Activated T-helper 1 cell treated with anti-CD3 and anti-CD28 coated beads, Interleukin-2, amount 50 U/mL, for 16 hours (primary cell): ENCODE measurements at places on chromosomes 4 and X.

GRCh38 chr4:122285285-122285684 lies 93.5 kb upstream of the ADAD1 start:
- no peak for DNase-seq

GRCh38 chrX:137999552-137999951 lies 433.6 kb downstream of the ZIC3 start:
- no peak for DNase-seq

GRCh38 chrX:8721536-8721935 lies 10.4 kb downstream of the ANOS1 start:
- no peak for DNase-seq

GRCh38 chrX:108117988-108118387 lies 26.4 kb downstream of the ATG4A start:
- no peak for DNase-seq

DNA sequence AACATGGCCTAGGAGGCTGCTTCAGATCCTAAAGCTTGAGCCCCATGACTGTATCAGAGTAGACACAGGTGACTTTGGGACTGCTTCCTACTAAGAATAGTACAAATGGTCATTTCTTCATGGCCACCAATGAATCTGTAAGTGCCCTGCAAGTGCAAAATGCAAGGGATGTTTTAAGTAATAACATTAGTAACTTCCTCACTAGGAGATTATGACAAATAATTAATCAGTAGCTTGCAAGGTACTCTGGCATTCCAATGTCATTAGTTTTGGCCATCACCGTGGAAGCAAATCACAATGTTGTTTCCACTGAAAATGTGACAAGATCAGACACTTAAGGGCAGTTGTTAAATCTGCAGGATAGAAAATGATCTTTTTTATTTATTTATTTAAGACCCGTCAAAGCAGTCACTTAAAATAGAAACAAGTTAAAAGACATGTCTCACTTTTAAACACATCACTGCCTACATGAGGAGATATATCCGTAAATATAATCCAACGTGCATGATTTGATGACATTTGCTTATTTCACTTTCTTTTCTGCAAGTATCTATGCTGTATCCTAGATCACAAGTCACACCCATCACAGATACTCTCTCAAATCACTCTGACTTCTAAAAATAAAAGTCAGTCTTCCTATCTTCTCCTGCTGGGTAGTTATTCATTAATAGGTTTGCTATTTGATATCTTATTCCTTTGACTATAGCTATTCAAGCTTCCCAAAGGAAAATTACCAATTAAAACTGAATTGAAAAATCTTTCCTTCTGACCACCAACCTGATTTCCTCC lies 400.6 kb downstream of the IL15 start:
- no peak for DNase-seq

DNA sequence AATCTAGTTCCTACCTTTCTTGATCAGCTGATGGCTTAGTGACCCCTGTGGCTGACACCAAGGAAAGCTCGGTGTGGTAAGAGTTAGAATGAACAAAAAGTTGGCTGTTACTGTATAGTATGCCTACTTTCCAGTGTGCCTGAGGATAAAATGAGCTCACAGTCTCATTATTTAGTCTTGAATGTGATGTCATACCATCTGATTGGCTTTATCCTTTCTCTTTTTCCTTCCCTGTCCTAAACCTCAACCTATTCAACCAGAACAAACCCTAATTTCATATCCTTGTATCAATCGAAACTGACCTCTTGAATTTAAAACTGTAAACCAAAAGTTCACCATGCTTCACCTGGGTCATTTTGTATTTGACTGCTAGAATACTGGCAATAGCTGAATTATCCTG lies 156.4 kb downstream of the PPARGC1A start:
- DNase-seq = no peak

DNA sequence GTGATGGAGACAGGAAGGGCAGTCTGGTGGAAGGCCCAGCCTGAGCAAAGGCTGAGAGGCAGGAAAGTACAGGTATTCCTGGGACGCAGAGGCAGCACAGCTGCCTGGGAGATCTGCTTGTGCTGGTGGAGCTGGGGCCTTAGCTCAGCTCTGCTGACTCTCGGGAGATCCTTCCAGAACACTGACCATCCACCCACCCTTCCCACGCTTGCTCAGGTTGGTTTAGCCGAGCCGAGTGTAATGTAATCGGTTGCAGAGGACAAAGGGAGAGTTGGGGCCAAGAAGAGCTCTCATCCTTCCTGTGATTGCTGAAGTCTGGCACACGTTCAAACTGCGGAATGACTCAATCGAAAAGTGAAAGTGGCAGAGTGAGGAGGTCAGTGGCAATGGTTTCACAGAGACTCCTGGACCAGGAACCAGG lies 43.1 kb upstream of the GPR78 start:
- DNase-seq = no peak

GRCh38 chrX:71118985-71119535 lies 664 bp downstream of the MED12 start:
- DNase-seq = no peak

DNA sequence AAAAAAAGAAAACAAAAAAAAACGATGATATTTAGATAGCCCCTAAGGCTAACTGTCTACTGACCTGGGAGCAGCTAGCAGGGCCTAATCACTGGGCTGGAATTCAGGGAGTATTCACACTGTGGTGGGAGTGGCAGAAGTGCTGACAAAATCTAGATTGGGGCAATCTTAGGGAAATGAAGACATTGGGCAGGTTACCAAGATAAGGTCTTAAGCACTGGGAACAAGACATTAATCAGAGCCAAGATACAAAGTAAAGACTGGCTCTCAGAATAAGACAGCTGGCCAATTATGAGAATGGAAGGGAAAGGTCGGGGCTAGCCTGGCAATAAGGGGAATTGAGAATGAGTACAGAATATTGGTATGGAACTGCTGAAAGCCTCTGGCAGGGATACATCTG lies 100.2 kb upstream of the GRIA3 start:
- DNase-seq = no peak

DNA sequence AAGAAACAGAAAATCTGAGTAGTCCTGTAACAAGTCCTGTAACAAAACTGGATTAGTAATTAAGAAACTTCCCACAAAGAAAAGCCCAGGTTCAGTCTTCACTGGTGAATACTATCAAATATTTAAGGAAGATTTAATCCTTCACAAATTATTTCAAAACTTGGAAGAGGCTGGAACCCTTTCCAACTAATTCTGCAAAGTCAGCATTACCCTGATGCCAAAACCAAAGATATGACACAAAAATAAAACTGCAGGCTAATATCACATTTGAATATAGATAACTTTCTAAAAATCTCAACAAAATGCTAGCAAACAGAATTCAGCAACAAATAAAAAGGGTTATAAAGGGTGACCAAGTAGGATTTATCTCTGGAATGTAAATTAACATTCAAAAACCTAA lies 80.5 kb downstream of the AR start:
- DNase-seq = no peak

GRCh38 chr4:57193209-57193810 lies 83.1 kb upstream of the IGFBP7 start:
- no peak for DNase-seq

DNA sequence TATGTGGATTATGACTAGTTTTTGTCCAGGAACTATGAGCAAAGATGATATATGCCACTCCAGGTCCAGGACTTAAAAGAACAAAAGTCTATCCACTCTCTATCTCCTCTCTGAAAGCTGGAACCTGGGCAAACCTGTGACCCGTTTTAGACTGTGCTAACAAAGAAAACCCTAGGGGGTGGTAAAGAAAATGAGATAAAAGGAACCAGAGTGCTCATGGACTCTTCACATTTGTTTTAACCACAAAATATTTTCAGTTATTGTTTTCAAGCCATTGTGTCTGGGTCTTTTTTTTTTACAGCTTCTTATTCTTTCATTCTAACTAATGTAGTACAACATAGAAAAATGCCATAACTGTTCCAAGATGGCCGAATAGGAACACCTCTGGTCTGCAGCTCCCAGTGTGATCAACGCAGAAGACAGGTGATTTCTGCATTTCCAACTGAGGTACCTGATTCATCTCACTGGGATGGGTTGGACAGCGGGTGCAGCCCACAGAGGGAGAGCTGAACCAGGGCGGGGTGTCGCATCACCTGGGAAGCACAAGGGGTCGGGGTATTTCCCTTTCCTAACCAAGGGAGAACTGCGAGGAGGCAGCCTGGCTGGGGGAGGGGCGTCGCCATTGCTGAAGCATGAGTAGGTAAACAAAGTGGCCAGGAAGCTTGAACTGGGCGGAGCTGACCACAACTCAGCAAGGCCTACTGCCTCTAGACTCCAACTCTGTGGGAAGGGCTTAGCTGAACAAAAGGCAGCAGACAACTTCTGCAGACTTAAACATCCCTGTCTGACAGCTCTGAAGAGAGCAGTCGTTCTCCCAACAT lies 45.1 kb downstream of the CHM start:
- DNase-seq = no peak

DNA sequence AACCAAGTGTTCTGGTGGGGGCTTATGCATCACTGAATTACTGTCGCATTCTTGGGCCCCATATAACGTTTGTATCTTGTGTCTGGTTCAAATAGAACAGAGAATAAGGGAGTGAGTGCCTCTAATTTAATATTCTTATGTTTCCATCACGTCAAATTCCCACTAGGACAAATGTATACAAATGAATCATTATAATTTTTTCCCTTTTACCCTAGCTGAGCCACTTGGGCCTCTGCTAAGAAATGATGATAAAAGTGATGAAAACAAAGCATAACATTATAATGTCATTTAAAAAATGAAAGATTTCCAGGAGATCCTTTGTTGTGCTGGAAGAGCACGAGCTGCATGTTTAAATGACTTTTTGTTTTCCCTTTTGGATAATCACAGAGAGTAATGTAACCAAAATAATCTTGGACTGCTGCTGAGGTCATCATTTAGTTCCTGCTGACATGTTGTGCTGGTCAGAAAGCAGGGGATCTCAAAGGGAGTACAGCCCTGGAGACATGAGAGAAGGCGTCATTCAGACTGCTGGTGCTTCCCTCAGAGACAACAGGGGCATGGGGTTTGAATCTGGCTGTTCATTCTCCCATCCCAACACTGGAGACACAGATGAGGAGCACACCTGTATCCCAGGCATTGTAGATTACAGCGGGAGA lies 105.1 kb upstream of the SCOC start:
- no peak for DNase-seq

DNA sequence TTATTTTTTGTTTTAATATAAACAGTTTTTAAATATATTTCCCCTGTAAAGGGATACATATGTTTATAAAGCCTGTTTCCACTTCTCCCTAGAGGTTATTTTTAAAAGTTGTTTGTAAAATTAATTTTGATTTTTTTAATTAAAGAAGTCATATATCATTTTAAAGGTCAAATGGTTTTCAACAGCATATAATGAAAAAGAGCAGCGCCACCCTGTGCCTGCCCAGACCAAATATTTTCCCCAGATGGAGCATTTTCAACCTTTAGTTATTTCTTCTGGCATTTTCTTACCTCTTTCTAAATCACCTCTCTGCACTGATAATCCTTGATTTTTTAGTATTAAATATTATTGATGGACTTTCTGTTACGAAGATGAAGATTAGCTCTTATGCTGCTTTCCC lies 21.0 kb downstream of the MSX1 start:
- no peak for DNase-seq

GRCh38 chrX:2192584-2193272 lies 308.0 kb downstream of the DHRSX start:
- no peak for DNase-seq

DNA sequence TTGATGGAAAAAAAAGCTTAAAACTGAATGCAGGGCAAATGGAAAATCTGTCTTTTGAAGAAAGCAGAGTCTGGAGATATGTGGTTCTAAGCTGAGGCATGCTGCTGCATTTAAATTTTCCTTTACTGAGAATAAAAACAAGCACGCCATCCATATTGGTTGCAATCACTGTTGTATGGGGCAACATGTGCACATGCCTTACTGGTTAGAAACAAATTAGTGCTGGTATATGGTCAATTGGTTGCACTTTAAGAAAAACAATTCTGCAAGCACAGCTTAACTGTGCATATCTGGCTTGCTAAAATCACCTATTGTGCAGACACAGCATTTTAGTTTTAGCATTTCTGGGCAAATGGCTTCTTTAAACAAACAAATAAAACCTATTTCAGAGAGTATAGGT lies 239.1 kb downstream of the NDST4 start:
- no peak for DNase-seq

DNA sequence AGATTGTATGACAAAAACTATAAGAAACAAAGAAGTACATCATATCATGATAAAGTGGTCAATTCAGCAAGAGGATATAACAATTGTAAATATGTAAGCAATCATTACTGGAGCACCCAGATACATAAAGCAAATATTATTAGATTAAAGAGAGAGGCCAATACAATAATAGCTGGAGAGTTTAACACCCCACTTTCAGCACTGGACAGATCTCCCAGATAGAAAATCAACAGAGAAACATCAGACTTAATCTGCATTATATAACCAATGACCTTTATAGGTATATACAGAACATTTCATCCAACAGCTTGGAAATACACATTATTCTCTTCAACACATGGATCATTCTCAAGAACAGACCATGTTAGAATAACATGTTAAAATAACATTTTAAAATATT lies 128.4 kb downstream of the SPOCK3 start:
- DNase-seq = no peak

DNA sequence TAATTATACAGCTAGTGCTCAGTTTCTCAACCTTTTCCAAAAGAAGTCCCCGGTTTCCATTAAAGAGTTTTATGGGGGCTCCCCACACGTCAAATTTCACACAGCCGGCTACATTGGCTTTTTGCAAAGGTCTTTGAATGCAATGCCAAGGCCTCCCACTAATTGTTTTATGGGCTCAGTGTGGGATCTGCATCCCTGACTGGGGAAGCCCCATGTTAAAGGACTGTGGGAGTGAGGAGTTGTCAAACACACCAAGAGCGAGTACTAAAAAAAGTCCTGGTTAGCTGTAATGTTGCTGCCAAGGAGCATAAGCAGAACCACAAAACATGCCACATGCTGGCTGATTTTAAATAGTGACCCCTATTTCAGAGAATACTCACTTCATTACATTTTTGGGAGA lies 162.6 kb downstream of the BMPR1B start:
- DNase-seq = no peak

GRCh38 chrX:51608766-51609165 lies 9.9 kb downstream of the CENPVL3 start:
- no peak for DNase-seq

- peak; percentile 12 for DNase-seq
These were observed 2.3 kb downstream of the MAML3 start for GRCh38 chr4:140151699-140152012.

DNA sequence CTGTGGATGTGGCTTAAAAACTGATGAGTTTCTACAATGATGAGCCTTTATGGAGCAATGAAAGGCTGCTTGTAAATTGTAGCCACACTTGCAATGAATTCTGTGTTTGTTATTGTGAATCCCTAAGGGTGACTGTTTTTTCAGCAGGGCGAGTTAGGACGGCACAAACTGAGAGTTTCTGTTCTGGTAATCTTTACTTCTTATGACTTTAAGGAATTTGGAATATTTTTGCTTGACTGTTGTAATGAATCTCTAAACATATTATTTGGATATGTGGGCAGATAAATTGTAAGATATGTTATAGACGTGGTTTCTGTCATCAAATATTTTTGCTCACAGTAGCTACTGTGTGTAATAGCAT lies 22.2 kb downstream of the RBPJ start:
- no peak for DNase-seq

GRCh38 chrX:9285342-9285771 lies 179.5 kb upstream of the TBL1X start:
- no peak for DNase-seq
